ENCODE measurements at places on chromosomes 16 and 17.

GRCh38 chr17:50190603-50191358, 10.7 kb downstream of the COL1A1 start:
- DNase-seq: no peak

DNA sequence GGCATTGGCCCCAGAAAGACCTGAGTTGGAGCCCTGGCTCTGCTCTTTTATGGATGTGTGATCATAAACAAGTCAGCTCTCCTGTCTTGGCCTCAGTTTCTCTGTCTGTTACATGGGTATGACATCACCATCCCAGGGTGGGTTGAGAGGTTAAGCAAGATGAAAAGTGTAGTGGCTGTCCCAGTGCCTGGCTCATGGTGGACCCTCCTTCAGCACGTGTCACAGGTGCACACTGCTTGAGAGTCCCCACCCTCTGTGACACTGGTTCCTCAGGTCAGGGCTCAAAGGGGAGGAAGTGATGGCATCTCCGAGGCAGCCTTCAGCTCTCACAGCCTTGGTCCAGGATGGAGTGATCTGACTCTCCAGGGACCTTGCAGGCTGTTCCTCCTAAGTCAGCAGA, 218.4 kb downstream of the HAPSTR1 start:
- DNase-seq: no peak

DNA sequence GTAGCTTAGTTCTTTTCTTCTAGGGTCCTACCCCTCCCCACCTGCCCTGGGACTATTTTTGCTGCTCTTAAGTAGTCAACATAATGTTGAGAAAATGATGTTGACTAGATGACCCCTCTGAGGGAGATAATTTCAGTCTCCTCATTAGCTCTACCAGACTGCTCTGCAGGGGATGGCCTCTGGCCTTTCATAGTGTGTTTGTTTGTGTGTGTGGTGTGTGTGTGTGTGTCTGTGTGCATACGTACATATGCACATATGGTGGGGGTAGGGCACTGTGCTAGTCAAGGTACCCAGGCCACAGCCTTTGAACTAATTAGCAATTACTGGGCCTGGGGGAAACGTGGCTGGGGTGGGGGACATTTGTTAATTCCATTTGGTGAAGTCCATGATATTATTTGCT, 254.0 kb downstream of the SHISA9 start:
- no peak for DNase-seq

DNA sequence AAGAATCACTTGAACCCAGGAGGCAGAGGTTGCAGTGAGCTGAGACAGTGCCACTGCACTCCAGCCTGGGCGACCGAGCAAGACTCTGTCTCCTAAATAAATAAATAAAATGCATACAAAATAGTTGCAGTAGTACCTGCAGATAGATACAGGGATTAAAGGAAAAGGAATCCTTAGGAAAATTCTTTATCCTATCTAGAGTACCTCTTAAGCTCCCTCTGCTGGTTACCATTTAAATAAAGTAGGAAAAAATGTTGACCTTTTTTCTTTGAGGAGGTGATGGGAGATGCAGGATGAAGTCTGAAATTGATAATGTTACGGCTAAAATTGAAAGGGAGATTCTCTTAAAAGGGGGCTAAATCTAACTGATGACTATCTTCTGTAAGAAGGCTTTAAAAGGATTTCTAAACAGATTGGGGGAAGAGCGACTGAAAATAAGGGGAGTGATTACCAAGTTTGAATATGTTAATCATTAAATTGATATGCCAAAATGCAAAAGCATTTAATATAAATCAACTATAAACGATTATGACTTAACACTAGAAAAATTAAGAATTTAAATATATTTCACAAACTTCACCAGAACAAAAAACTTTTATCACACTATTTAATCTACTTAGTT, 29.4 kb downstream of the C16orf87 start:
- DNase-seq: no peak

DNA sequence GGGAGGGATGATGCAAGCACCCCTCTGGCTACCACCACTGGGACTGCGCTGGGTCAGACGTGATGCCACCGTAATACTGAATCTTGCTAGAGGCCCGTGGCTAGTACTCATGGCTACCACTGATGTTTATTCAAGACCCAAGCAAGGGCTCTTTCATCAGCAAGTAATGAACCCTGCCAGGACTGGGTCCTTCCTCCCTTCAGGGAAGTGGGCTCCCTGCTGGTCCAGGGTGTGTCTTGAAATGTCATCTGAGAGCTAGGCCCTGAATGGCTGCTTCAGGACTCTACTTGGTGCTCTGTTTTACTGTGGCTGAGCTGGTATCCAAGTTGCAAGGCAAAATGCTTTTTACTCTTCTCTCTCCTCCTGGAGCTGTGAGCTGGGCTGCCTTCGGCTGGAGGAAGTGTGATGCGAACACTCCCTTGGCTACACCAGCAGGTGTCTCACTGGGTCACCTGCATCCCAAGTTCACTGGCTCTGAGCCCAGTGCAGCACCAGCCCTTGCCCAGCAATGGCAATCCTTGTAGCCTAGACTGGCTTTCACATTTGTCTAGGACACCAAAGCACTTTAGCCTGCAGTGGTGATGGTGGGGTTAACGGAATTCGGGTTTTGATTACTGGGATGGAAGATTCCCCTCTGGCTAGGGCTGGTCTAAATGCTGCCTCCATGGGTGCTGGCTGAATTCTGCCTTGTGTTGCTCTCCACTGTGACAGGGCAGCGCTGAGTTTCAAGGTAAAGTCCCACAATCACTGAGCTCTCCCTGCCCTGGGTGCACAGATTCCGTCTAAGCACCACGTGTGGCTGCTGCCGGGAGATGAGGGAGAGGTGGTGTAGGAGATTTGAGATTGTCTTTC, 98.6 kb downstream of the USP22 start:
- DNase-seq: no peak

DNA sequence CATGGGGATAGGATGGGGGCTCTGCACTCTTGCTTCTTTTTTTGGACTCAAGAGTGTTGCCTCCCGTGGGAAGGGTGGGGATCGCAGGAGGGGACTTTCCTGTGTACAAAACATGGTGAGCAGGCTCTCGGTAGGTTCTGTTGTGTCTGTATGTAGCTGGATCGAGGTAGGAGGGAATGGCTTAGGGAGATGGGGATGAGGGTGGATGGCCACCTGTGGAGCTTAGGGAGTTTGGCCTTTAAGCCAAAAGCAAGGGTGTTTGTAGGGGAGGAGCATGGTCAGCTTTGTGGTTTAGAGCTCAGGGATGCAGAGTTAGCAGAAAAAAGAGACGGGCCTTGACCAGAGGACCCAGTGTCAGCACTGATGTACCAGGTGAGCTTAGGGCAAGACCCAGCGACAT, 11.0 kb upstream of the EDC4 start:
- no peak for DNase-seq

DNA sequence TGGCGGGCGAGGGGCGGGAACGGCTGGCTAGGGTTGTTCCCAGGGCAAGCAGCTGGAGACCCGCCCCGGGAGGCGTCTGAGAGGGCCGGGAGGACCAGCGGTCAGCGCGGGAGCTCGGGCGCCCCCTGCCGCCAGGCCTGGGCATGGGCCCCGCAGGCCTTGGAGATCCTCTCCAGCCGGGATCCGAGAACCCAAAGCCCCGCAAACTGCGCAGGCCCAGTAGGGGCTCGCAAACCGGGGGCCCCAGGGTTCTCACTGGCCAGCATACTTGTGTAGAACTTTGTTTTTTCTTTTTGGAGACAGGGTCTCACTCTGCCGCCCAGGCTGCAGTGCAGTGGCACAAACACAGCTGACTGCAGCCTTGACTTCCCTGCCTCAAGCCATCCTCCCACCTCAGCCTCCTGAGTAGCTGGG, 20.8 kb upstream of the ZNF423 start:
- no peak for DNase-seq

GRCh38 chr16:4511441-4512082, 27.0 kb downstream of the CDIP1 start:
- DNase-seq: no peak

- DNase-seq: no peak
Observed at GRCh38 chr17:75403131-75403530, 2.3 kb downstream of the GRB2 start.

Data from left renal pelvis (tissue), 4 donors.